Glomerular endothelial cell (primary cell): ENCODE measurements at places on chromosomes 1 and 21. TPM values are rescaled to one million over a fixed set of nuclear protein-coding genes. Genes with fewer than 3 reads are reported as not detected.

Gene ERO1B
- total RNA-seq = 3.7 and 5.2 TPM in 2 replicates

Gene CLDN17
- total RNA-seq = not detected in 2 replicates

Gene PALMD
- 83.9 and 122 TPM in 2 replicates for total RNA-seq

Gene TNFRSF1B
- 11.0 and 31.9 TPM in 2 replicates for total RNA-seq

Gene PLPPR5
- 0.05 and 0.06 TPM in 2 replicates for total RNA-seq

Gene HSD11B1
- total RNA-seq = not detected in 2 replicates

Gene CELA3A
- not detected in 2 replicates for total RNA-seq

Gene EPHA2
- 155 and 197 TPM in 2 replicates for total RNA-seq

Gene MPC2
- 21.6 and 29.5 TPM in 2 replicates for total RNA-seq

Gene SFT2D2
- 42.9 and 52.1 TPM in 2 replicates for total RNA-seq

Gene PHC2
- total RNA-seq = 144 and 162 TPM in 2 replicates

Gene CHI3L1
- total RNA-seq = 0.12 and 0.48 TPM in 2 replicates

Gene SAMD13
- total RNA-seq = 1.3 and 1.5 TPM in 2 replicates

Gene OR2L13
- total RNA-seq = not detected in 2 replicates

Gene ANXA9
- total RNA-seq = 0.19 TPM in 1 of 2 replicates, not detected in the other

Gene GSTM4
- 2.0 and 3.3 TPM in 2 replicates for total RNA-seq

Gene PCP4L1
- not detected in 2 replicates for total RNA-seq

Gene SUSD4
- total RNA-seq = not detected in 2 replicates

Gene KRTAP13-2
- total RNA-seq = not detected in 2 replicates

Gene SLC30A2
- total RNA-seq = not detected in 2 replicates

Gene ENAH
- 33.9 and 46.1 TPM in 2 replicates for total RNA-seq
